ENCODE measurements at places on chromosomes 6 and 20. TPM values are rescaled to one million over a fixed set of nuclear protein-coding genes. Genes with fewer than 3 reads are reported as not detected.

DNA sequence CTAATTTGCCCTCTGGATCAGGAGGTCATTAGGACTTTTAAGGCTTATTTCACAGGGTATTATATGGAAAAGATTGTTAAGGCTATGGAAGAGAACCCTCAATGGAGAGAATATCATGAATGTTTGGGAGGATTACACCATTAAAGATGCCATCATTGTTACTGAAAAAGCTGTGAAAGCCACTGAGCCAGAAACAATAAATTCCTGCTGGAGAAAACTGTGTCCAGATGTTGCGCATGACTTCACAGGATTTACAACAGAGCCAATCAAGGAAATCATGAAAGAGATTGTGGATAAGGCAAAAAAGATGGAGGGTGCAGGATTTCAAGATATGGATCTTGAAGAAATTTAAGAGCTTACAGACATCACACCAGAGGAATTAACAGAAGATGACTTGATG lies 798.3 kb upstream of the SLC35B3 start:
- DNase-seq, result no peak
- no peaks in the 10 kb centered on the region for H3K36me3 ChIP-seq
- H3K4me1 ChIP-seq, result no peaks in the 10 kb centered on the region
- H3K4me3 ChIP-seq, result no peak overlapping the region
- no peak overlapping the region for H3K27ac ChIP-seq

DNA sequence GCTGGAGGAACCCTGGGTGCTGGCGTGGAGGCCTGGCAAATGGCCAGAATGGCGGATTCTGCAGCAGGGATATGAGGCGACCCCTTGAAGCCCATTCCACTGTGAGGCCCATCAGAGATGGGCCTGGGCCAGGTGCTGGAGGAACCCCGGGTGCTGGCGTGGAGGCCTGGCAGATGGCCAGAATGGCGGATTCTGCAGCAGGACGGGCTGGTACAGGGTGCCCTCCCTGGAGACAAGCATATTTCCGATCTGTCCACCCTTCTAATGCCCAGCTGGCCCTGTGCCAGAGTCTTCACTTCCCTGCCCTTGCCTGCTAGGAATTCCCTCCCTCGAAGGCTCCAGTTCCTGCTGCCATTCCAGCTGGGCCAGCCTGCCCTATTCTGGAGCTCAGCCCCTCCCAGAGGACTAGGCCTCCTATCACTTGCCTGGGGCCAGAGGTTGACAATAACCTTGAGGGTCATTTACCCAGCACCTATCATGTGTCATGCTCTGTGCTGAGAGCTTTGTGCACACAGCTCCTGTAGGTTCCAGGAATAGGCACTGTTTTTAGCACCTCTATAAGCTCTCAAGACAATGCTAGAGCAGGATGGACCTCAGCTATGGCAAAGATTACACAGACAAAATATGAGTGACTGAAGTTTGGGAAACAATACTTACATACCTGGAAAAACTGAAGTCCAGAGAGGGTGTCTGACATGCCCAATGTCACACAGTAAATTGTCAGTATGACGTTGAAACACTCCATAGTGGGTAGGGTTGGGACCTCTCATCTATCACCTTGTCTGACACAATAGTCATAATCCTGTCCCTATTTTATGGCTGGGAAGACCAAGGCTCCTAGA lies 21.4 kb downstream of the SUN5 start:
- no peaks in the 10 kb centered on the region for H3K27me3 ChIP-seq
- no peak overlapping the region for H3K4me3 ChIP-seq
- no peaks in the 10 kb centered on the region for H3K36me3 ChIP-seq
- H3K27ac ChIP-seq, result peak overlapping the region; percentile 65
- no peaks in the 10 kb centered on the region for H3K4me1 ChIP-seq
- peak; percentile 35 for DNase-seq

Gene CFAP206
- 0.28 TPM for total RNA-seq

DNA sequence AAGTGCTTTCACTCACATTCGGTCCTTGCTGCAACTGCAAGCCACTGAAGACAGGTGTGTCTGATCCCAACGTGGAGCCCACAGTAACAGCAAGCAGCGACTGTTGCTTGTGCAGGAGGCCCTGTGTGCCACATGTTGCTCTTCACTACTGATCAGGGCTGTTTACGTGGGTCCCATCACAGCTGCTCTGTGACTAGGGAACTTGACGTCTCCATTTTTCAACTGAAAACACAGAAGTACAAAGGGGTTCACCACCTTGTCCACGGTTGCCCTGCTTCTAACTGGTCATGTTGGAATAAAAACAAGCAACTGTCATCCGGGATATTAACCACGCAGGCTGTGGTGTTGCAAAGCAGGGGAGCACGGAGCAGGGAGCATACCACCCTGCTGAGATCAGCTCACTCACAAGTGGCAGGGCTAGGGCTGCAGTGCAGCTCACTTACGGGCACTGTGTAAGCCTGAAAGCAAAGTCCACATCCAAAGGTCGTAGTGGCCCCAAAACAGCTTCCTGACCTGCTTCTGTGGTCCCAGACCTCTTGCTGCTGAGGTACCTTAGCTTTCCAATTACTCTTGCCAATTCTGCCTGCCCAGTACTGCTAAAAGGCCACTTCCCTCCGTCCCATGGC lies 105.8 kb upstream of the DUSP22 start:
- no peaks in the 10 kb centered on the region for H3K27me3 ChIP-seq
- H3K4me3 ChIP-seq, result no peak overlapping the region
- no peaks in the 10 kb centered on the region for H3K36me3 ChIP-seq
- no peak for DNase-seq
- H3K4me1 ChIP-seq, result no peaks in the 10 kb centered on the region

DNA sequence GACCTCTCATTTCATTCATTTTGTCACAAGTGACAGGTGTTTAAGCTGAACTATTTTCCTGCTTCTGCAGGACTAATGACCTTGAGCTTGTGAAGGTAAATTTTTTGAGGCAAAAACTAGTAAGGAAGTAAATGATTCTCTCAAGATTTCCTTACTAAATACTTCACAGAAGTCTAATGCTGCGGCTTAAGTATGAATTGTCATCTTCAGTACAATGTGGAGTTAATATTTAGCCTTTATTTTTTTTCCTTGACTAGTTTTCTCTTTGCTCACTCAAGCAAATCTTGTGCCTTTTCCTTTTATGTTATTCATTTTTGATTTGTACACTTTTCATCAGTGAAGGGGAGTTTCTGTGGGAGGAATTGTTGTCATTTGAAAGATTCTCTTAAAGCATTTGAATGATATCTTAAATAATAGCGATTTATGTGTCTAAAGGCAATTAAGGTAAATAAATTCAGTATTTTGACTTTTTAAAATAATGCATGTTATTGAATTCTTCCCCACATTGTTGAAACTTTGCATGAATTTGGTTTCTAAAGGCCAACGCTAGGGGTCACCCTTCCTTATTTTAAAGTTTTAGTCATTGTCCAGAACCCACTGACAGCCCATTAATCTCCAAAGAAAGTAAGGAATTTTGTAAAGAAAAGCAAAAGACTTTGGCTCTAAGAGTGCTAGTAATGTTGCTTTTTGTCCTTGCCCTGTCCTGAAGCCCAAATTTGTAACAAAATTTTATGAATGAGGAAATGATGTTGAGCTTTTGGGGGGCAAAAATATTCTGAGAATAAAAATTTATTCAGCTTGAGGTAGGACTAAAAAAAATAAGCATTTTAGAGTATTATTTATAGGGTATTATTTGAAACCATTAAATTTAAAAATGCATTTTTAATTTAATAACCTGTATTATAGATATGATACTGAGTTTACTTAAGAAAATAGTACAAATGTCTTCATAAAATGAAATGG lies 157.4 kb upstream of the LAMA2 start:
- H3K27me3 ChIP-seq, result no peaks in the 10 kb centered on the region
- H3K36me3 ChIP-seq, result no peaks in the 10 kb centered on the region
- DNase-seq, result peak; percentile 28
- no peak overlapping the region for H3K4me3 ChIP-seq
- no peaks in the 10 kb centered on the region for H3K4me1 ChIP-seq

GRCh38 chr6:132513831-132514545 lies 1.1 kb upstream of the STX7 start:
- H3K4me1 ChIP-seq, result peaks cover 27% of the 10 kb centered on the region
- no peak for DNase-seq
- no peak overlapping the region for H3K4me3 ChIP-seq

Gene NKX2-2
- not detected for total RNA-seq

Gene PSMA7
- total RNA-seq, result 246 TPM

Gene CFB
- 7.8 TPM for total RNA-seq

Gene ABHD16B
- not detected for total RNA-seq

DNA sequence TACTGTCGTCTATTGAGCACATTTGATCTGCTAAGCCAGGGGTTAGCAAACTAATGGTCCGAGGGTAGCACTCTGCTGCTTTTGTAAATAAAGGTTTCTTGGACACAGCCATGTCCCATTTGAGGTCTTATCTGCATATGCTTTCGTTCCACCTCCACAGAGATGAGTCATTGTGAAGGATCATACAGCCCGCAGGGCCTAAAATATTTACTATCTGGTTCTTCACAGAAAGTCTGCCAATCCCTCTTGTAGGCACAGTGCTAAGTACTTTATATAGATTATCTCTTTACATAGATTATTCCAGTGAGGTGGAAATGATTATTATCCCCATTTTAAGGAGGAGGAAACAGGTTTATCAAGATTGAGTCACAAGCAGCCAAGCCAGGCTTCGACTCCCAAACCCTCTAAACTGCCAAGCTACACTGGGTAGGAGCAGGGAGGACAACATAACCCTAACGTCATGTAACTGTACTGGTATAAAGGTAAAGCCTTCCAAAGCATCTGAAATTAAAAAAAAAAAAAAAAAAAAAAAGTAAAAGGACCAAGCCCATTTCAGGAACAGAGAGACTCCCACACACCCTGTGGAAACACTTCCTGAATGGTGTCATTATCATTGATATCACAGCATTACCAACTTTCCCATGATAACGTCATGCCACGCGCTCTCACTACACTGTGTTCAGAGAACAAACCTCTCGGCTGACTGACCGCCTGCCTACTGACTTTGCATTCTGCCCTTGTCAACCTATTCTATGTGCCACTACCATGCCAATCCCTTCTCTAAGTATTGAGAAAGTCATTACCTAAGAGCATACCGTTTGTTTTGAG lies 101.0 kb downstream of the KIF16B start:
- no peak overlapping the region for H3K4me3 ChIP-seq
- H3K27me3 ChIP-seq, result no peaks in the 10 kb centered on the region
- peaks cover 8% of the 10 kb centered on the region for H3K36me3 ChIP-seq
- no peak overlapping the region for H3K27ac ChIP-seq
- peaks cover 11% of the 10 kb centered on the region for H3K4me1 ChIP-seq
- no peak for DNase-seq

Gene DACT2
- total RNA-seq, result 0.66 TPM

Gene EMILIN3
- total RNA-seq, result 1.7 TPM

DNA sequence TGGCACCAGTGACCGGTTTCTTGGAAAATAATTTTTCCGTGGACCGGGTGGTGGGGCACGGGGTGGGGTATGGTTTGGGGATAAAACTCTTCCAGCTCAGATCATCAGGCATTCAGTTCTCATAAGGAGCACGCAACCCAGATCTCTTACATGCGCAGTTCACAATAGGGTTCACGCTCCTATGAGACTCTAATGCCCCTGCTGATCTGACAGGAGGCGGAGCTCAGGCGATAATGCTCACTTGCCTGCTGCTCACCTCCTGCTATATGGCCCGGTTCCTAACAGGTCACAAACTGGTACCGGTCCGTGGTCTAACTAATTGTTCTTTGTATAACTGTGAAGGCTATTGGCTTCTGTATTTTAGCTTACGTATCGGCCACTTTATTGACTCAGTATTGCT lies 51.7 kb downstream of the VSTM2L start:
- no peak for DNase-seq
- H3K27me3 ChIP-seq, result no peaks in the 10 kb centered on the region
- no peak overlapping the region for H3K4me3 ChIP-seq
- no peak overlapping the region for H3K27ac ChIP-seq
- no peaks in the 10 kb centered on the region for H3K36me3 ChIP-seq

Gene FLRT3
- 0.30 TPM for total RNA-seq

GRCh38 chr6:97085772-97086171 lies 161.2 kb downstream of the KLHL32 start:
- no peaks in the 10 kb centered on the region for H3K4me1 ChIP-seq
- H3K27ac ChIP-seq, result no peak overlapping the region
- no peaks in the 10 kb centered on the region for H3K27me3 ChIP-seq

DNA sequence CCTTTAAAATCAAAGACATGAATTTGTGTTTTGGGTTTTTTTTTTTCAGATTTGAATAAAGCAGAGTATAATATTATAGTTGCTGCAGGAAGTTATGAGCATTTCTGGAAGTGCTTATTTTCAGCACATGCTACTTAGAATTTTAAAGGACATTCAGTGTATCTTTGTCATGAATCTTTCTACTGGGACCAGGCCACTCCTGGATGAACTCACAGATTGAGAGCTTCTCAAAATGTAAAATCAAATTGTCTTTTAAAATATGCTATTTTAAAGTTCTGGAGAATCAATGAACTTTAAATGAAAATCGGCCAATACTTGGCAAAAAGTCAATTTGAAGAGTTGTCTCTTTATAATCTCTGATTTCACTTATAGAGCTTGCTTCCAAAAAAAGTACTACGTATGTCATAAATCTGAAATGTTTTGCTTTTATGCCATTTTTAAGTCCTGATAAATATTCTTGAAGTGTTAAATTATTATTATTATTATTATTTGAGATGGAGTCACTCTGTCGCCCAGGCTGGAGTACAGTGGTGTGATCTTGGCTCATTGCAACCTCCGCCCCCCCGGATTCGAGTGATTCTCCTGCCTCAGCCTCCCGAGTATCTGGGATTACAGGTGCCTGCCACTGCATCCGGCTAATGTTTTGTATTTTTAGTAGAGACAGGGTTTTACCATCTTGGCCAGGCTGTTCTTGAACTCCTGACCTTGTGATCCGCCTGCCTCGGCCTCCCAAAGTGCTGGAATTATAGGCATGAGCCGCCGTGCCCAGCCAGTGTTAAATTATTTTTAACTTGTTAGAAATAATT lies 175.7 kb upstream of the AKAP12 start:
- H3K4me1 ChIP-seq, result no peaks in the 10 kb centered on the region
- H3K27me3 ChIP-seq, result no peaks in the 10 kb centered on the region
- peak overlapping the region; percentile 3 for H3K27ac ChIP-seq
- H3K36me3 ChIP-seq, result no peaks in the 10 kb centered on the region
- H3K4me3 ChIP-seq, result no peak overlapping the region
- no peak for DNase-seq

DNA sequence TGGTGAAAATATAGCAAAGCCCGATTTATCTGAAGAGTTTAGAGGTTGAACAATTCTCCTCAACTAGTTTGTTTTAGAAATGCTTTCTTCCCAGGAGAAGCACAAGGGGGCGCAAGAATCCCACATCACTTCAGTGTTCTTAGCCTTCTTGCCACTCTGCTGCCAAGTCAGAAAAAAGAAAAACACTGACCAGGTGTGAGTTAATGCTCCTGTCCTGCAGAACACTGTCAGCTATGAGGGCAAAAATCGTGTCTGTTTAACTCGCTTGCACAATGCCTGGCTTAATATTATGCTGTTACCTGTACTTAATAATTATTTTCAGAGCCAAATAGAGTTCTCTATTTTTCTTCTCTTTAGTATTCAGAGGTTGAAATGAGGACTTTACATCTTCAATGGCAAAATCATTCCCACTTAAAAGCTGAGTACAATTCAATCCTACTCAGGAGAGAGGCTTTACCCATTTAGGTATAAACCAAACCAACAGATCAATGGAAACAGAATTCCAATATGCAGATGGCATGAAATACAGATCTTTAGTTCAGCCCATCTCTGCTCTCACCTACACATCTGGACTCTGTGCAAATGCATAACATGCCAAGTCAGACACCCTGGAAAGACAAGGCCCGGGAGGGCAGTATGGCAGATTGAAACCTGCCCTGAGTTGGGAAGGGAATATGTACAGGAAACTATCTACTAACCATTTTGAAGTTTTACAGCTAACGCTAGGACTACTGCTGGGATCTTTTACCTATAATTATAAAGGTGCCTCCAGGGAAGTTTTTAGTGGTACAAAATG lies 71.4 kb upstream of the TULP1 start:
- H3K27ac ChIP-seq, result peak overlapping the region; percentile 51
- H3K4me1 ChIP-seq, result peaks cover 55% of the 10 kb centered on the region
- no peaks in the 10 kb centered on the region for H3K36me3 ChIP-seq
- peak; percentile 81 for DNase-seq
